CD4-positive, alpha-beta T cell (primary cell): ENCODE measurements at places on chromosomes 2 and 18.

DNA sequence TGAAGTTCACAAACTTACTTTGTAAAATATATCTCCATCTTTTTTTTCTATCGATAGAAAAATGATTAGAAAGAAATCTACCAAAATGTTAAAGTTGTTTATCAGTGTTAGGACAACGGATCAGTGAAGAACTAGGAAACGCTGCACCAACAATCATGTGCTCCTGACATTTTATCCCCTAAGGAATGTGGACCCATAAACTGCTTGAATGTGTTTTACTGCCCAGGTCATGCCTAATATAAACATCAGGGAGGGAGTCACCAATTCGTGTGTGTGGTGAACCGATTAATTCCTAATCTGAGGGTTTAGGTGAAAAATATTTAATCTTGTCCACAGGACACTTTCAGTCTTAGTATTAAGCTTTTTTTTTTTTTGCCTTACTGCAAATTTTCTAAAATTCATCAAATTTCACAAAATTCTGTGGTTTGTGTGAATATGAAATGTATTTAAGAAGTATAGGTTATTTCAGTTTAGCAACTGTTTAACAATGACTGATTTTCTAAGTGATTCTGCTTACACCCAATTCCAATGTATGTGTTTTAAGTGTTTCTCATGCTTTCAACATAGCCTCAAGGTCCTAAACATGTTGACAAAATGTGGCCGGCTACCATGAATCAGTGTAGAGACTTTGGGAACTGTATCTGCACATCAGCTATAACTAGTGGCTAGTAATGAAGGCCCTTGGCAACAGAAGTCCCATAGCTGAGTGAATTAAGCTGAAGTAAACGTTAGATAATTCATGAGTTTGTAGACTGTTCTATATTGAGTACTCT is 11.1 kb upstream of the KIDINS220 start:
- DNase-seq: no peak

GRCh38 chr2:3001615-3002560 is 375.7 kb downstream of the EIPR1 start:
- no peak for DNase-seq

- no peak for DNase-seq
These were observed 347.4 kb upstream of the KLHL29 start for GRCh38 chr2:23037596-23037995.

DNA sequence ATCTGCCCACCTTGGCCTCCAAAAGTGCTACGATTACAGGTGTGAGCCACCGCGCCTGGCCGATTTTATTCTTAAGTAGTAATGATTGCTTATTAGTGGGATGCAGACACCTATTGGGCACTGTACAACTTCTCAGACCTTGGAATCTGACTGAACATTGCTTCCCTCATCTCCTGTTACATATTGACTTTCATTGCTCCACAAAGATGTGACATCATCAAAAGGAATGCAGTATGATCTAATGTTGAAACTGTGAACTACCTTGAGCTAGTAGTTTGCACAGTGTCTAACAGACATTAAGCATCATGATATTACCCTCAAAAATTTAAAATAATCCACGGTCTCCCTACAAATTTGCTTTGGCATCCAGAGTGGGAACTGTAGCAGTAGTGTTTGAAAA is 109.8 kb upstream of the SIX2 start:
- no peak for DNase-seq

DNA sequence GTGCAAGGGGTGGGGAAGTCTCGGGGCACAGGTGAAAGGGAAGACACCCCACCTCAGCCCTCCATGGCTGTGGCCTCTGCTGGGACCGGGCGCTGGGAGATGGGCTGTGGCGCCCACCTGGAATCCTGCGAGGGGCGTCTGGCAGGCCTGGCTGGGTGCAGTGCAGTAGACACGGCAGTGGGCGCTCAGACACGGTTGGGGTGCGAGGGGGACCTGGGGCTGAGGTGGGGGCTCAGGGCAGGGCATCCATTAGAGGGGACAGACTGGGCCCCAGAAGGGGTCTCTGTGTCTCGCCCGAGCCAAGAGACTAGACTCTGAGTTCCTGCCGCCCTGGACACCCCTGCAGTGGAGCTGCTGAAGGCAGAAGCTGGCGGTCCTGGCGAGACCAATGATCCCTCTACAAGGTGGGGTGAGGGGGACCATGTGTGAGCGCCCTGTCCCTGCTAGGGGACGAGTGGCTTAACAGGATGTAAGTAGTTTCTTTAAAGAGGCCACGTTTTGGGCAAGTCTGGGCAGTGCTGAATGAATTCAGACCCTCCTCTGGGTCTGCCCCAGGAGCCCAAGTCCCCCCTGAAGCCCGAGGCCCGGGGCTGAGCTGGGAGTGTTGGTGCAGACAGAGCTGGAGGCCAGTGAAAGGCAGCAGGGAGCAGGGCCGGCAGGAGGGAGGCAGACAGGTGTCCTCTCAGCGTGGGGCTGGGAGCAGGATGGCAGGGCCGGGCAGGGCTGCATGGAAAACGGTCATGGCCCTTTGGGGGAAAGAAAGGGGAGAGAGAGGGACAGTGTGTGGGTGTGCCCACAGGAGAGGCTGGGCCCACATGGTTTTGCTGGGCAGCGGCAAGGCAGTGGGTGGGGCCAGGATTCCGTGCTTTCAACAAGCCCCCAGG is 57.2 kb downstream of the HS6ST1 start:
- DNase-seq: no peak

DNA sequence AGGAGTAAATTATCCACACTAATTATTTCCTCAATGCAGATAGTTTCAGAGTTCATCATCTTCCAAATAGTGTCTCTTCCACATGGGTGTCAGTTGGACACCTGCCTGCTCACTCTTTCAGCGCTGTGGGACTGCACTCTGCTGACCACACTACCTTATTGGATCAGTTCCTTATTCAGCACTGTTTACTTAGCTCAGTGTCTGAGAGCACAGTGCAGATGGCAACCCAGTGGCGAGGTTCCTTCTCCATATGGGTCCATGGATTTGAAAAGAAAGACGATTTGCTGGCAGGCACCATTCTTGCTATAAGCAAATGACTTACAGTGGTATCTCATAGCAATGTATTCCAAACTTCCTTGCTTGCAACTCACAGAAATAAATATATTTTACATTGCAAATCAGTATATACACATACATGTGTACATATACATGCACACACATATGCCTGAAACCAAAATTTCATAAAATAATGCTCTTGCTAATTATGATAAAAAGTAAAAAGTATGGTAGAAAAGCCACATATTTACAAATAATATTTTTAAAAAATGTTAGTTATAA is 354.8 kb downstream of the INSIG2 start:
- DNase-seq: no peak

DNA sequence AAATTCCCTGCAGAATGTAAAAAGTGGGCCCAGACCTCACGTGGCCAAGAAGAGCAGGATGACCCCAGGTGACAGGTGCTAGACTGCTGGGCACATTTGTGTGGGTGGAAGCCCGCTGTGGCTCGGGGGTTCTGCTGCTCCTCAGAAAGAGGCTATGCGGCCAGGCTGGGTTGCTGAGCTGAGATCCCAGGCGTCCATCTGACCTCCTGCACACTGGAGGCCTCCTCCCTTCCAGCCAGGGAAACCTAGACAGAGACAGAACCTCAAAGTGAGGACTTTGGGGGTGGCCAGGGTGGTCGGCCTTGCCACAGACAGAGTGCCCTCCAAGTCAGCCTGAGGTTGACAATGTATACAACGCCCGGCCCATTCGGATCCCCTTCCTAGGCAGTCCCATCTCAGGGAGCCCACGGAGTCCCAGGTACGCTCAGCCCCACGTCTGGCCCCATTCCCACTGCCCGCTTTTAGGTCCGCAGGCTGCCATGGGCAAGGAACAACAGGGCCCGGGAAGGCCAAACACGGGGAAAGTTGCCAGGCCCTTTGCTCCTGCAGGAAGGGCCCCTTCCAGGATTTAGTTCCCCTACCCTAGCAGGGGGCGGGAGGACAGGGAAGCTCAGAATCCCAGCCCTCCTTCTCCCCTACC is 75.6 kb downstream of the KIAA2012 start:
- DNase-seq: no peak

GRCh38 chr2:26000561-26001082 is 18.3 kb upstream of the KIF3C start:
- DNase-seq: peak; percentile 41

DNA sequence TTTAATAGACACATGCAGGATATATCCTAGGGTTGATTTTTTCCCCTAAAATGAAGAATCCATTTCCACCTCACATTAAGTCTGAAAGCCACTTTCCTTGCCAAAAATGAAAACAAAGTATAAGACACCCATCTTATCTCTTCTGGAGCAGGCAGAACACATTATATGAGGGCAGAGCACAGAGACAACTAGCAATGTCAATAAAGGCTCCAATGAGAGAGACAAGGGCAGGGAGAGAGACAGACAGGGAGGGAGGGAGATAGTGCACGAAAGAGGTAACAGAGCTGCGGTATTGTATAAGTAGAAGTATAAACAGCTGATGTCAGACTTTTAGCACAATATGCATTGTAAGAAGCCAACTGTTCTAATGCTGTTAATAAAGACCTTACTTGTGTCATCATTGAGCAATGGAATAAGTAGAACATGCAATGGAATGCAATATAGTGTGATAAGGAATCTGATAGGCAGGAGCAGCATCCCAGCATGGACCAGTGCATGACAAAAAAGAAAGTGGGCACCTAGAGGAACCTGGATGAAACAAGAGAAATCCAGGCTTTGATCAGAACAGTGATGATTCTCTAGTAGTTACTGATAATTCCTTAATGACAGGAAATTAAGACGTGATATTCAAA is 150.6 kb upstream of the TCF4 start:
- DNase-seq: no peak

DNA sequence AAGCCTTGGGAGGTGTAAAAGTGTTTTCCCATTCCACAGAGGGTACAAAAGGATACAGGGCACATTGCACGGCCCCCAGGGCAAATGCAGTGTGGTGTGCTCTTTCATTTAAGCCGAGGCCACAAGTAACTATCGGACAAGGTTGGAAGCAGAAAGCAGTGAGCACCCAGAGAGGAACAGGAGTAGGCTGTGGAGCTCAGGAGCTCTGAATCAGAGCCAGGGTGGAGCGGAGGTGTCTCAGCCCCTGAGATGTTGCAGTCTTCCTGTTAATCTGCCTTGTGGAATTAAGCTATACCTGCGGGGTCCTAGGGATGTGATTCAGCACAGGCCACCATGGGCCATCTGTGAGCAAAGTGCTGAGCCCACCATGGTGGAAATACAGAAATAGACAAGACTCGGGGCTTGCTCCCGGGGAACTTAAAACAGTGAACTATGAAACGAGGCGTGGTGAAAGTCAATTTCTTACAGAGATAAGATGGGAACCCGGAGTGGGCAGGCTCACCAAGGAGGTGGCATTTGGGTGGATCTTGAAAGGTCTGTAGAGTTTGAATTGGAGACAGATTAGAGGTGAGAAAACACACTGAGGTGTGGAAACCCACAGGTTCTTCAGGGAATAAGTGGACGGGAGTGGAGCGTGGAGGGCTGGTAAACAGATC is 44.0 kb downstream of the ASAP2 start:
- DNase-seq: no peak

DNA sequence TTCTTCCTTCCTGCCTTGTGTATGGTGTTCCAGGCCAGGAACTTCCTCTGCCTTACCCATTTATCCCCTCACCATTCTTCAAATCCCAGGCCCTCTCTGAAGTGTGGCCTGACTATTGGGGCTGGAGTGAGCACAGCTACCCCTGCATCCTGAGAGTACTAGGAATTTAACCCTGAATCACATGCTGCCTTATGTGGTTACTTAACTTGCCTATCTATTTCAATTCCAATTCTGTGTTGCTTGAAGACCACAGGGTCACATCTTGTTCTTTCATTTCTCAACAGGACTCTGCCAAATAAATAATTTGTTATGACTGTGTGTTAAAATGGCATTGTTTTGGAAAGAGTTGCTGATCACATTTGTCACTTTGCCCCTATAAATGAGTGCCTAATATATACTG is 108.6 kb downstream of the CERS6 start:
- no peak for DNase-seq

- no peak for DNase-seq
These were observed 30.0 kb upstream of the ATG16L1 start for GRCh38 chr2:233221378-233222063.

GRCh38 chr2:195575879-195576401 is 81.1 kb upstream of the SLC39A10 start:
- no peak for DNase-seq

DNA sequence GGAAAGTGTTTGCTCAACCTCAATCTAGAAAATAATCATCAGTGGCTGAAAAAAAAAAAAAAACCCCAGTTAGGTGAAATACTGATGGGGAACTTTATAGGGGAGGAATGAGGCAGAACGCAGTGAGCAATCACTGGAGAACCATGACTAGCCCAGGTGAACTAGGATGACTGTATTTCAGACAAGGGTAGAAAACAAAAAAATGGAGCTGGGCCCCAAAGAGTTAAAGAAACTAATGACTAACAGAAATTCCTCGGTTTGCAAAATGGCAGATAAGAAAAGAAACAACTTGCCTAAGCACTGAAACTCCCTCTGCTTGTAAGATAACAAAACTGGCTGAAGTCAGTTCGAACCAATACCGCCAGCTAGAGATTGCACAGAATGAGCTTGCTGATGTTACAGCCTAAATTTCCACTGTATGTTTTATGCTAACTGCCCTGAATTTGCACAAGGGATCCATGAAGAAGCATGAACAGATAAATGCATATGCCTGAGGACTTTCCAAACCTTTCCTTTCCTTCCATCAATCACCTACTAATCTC is 245.9 kb downstream of the METTL4 start:
- no peak for DNase-seq

DNA sequence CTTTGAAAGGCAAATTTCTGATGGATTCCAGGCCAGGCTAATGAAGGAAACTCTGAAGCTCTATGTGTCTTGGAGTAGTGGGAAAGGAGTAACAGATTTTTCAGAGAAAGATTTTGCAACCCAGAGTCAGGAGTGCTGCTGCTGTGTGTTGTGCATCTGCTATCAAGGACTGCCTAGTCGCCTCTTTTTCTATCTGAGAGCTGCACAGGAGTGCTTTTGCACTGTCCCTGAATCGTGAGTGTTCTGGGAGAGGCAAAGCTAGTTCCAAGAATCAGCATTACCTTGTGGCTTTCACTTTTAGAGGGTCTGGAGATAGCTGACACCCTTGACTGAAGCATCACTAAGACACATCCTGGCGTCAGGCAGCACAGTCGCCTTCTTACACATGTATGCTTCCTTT is 336.4 kb downstream of the PARD3B start:
- DNase-seq: no peak

GRCh38 chr2:115190459-115190858 is 748.0 kb downstream of the DPP10 start:
- DNase-seq: no peak

GRCh38 chr2:128639693-128640092 is 321.0 kb upstream of the HS6ST1 start:
- no peak for DNase-seq

GRCh38 chr2:57906152-57906732 is 140.4 kb upstream of the VRK2 start:
- no peak for DNase-seq

- no peak for DNase-seq
These were observed 148.1 kb downstream of the EML6 start for GRCh38 chr2:54871457-54872107.

- DNase-seq: no peak
These were observed 36.1 kb upstream of the MRPL33 start for GRCh38 chr2:27735263-27735904.

GRCh38 chr2:238254095-238254723 is 14.4 kb upstream of the HES6 start:
- no peak for DNase-seq
